H7 (cell line): ENCODE measurements at places on chromosomes 5 and 9.

- DNase-seq, result no peak
Measured at GRCh38 chr9:91803151-91803940, 146.7 kb downstream of the ROR2 start.

GRCh38 chr5:54645882-54646355 is 128.4 kb downstream of the SNX18 start:
- DNase-seq, result no peak

GRCh38 chr9:88084357-88085183 is 53.7 kb downstream of the SPATA31C2 start:
- no peak for DNase-seq

DNA sequence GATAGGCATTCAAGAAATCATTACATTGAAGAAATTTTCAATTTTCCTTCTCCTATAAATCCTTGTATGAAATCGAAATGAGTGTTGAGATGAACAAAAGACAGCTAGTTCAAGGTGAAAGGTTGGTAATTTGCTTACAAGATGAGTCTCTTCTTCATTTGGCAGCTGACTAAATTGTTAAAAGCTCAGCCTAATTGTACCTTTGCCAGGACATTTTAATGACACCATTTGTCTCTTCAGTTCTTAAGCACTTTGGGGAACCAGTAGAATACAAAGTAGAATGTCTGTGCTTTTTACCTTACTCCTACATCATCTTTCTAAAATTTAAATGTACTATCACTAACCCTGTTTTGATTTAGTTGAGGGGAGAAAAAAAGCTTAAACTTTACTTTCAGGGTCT is 59.4 kb downstream of the GRAMD2B start:
- no peak for DNase-seq

DNA sequence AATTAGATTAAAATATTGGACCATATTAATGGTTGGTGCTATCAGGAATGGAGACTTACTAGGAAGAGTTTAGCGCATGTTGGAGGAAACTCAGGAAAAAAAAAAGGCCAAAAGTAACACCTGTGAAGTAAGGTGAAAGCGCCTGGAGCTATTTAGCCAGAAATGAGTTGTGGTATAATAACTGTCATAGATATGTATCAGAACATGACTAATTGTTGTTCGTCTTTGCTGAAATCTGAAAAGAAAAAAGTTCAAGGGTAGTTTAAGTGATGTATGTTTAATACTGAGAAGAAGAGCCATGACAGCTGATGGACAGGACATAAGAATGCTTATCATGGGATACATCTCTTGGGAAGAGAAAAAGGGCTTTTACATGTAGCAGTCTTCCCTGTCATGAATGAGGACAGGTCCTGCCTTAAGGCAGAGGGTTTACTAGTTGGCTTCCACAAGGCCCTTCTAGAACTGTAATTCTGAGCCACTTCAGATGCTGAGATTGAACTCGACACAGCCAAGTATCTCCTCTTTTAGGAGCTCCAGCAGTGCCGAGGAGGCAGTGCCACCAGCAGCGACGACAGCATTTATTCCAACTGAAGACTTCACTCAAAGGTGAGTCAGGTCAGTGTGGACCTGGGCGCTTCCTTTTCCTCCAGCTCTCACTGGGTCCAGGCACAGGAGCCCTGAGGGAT is 940 bp upstream of the CAMK4 start:
- no peak for DNase-seq

- DNase-seq, result no peak
Measured at GRCh38 chr9:98094316-98094715, 24.7 kb downstream of the TRIM14 start.

DNA sequence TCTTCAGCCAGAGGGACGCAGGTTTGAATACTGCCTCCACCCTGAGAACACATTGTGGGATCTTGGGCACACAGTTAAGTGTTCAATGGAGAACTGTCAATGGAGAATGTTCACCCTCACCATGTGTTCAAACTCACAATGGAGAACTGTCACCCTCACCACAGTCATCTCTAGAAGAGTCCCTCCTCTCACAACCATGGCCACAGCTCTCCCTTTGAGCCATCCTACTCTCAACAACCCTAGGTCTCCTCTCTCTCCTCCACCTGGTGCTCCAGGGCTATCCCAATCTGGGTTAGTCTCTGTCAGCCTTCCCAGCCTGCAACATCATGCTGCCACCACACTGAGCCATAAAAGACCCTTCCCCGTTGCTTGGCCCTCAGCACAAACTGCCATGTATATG is 36.3 kb upstream of the HAND1 start:
- peak; percentile 2 for DNase-seq

DNA sequence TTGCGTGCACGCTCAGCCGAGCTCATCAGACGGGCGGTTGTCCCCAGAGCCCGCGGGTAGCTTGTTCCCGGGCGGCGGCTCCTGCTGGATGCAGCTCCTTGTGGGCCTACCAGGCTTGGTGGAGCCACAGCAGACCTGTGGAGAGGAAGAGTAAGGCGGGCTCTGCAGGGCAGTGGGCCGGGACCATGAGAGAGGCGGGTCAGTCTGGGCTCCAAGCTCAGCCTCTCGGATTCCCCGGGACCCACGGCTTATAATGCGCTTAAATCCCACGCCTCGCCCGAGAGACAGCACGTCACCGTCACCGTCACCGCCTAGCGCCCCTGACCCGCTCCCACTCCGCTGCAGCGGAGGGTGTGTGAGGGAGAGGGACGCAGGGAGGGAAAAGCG is 1.9 kb upstream of the ANKRD18A start:
- DNase-seq, result peak; percentile 64
